ENCODE measurements at places on chromosomes 6 and 20.

GRCh38 chr20:37407019-37407566 lies 61.2 kb downstream of the SRC start:
- DNase-seq, result no peak

DNA sequence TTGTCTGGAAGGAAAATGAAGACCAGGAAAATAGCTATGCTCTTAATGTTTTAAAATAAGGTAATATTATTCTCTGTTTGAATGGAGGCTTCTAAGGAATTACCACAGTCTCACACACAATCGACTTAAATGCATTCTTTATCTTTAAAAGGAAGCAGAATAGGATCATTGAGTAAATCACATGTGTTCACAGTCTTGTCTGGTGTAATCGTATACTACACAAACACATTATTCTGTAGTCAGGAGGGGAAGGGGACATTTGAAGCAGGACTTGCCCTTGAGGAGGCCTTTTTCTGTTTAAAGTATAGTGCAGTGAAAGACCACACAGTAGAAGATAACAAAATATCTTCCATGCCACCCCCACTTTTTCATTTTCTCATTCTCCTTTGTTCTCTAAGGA lies 20.6 kb upstream of the REV3L start:
- no peak for DNase-seq

- DNase-seq, result no peak
These were observed 6.3 kb downstream of the TNFAIP3 start for GRCh38 chr6:137873273-137873762.

DNA sequence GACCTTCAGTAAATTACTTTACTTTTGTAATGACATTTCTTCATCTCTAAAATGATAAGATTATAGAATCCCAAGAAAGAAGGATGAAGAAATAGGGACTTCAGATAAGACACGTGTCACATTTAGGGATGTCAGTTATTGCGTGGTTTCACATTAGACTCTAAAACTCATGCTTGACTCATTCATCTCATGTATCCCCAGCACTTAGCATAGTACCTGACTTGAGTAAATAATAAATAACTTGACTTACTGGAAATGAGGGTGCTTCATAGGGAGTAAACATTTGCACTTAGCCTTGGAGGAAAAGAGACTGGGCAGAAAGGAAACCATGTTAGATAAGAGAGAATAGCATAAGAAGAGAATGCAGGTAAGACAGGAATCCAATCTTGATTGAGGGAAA lies 37.2 kb downstream of the VTA1 start:
- no peak for DNase-seq

- no peak for DNase-seq
These were observed 78.4 kb downstream of the HDGFL1 start for GRCh38 chr6:22647719-22648118.

GRCh38 chr6:92715991-92716390 lies 703.4 kb downstream of the EPHA7 start:
- DNase-seq, result no peak

GRCh38 chr20:47591231-47591630 lies 89.5 kb downstream of the NCOA3 start:
- DNase-seq, result no peak

DNA sequence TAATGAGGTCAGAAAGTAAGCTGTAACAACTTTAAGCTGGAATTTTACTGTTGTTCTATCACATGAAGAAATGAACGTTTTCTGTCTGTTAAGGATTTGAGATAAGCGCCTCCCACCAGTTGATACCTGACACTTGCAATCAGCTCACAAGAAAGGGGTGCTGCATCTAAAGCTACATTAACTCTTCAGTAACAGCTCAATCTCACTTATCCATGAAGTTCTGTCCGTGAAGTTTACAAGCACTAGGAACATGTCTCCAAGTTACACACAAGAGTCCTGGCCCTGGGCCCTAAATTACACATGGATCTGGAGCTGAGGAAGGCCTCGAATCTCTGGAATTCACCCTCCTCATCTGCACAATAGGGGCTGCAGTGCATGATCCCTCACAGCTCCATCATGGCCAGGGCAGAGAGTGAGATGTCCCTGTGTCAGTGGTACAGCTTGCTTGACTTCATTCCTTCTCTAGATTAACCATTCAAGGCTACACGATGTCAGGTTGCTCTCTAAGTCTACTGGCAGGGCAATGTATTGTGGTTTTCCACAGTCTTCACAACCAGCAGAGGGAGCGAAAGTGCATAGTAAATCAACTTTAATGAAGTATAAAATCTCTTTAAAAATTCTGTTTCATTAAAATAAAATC lies 182.4 kb upstream of the MCHR2 start:
- DNase-seq, result no peak

GRCh38 chr20:51712501-51713212 lies 55.5 kb downstream of the ATP9A start:
- no peak for DNase-seq

GRCh38 chr6:170358496-170358895 lies 51.9 kb downstream of the FAM120B start:
- no peak for DNase-seq

- DNase-seq, result no peak
These were observed 3.3 kb upstream of the BIRC7 start for GRCh38 chr20:63232235-63233060.

- no peak for DNase-seq
These were observed 675.1 kb upstream of the MMS22L start for GRCh38 chr6:97958134-97958533.

- no peak for DNase-seq
These were observed 148.6 kb downstream of the TMEM242 start for GRCh38 chr6:157174731-157175130.

GRCh38 chr6:45892696-45893245 lies 122.9 kb downstream of the CLIC5 start:
- DNase-seq, result no peak

DNA sequence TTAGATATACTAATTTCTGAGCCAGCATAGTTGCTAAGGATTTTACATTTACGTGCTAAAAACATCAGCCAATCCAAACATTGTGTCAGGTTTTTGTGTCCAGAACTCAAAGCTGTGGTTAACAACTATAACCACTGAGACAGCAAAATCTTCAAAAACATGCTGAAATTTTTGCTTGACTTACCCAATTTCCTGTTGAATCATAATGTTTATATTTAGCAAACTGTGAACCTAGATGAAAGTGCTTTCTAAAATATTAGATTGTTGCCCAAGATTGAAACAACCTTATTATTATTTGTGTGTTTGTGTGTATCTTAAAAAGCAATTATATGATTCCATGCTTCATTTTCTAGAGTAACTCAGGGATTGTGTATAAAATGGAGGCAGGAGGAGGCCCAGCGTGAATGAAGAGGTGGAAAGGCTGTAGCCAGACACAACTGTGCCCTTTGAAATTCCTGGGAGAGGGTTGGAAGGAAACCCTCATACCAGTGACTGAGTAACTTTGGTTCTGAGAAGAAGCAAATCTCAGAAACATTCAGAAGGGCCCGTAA lies 48.0 kb downstream of the ARMC2 start:
- DNase-seq, result no peak

DNA sequence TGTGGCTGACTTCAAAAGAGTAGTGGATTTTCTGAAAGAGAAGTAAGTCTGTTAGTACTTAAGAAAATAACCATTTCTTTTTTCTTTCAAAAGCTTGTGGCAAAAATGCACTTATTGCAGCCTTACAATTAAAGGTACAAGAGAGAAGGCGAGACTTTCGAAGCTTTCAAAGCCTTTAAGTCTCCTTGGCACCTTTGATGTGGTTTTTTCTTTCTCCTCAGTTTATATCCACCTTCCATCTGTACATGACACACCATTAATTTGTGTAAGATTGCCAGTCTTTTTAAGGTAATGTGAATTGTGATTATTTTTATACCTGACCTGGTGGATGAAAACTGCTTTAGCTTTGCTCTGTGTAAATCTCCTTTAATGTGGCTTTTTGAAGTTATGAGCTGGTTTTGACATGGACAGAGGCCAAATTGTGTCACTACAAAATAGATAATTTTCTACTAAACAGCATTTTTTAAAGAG lies 466.1 kb downstream of the CDKAL1 start:
- DNase-seq, result no peak

GRCh38 chr20:10642856-10643559 lies 30.8 kb downstream of the JAG1 start:
- no peak for DNase-seq

GRCh38 chr20:59596690-59597089 lies 7.7 kb upstream of the PHACTR3 start:
- no peak for DNase-seq

DNA sequence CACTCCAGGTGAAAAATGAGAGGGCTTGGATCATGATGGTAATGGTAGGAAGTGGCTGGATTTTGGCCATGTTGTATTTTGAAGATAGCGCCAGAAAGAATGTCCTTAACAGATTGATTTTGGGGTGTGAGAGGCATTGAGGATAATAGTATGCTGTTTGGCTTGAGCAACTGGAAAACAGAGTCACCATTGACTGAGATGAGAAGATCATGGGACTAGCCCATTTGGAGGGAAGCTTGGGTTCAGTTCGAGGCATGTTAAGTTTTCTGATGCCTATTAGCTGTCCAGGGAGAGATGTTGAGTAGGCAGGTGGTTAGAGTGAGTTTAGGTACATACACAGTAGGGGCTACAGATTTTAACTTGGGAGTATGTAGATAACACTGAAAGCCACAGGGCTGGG lies 23.3 kb downstream of the PLCG1 start:
- no peak for DNase-seq

DNA sequence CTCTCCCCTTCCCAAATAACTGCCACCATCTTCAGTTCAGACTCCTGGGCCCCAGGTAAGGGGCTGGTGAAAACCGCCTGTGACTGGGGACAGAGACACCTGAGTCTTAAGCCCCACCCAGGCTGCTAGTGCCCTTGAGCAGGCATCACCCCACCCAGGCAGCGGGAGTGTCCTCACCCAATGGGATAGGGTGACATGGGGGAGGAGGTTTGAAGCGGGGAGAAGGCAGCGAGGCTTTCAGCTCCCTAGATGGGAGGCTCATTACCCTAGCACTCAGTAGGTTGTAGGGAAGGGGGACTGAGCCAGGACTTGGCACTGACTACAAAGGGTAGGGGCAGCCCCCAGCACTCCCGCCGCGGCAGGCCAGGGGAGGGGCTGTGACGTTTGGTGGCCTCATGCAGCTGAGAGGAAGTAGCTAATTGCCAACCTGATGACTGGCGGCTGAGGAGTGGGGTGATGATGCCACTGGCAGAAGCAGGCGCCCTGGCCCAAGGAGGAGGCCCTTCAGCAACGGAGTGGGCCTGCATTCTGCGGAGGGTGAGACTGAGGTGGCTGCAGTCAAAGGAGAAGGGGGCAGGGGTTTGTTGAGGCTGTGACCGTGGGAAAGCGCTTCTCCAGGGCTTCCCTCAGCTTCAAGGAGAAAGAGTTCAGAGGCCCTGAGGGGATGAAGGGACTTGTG lies 126.9 kb downstream of the MRPL14 start:
- DNase-seq, result no peak

- no peak for DNase-seq
These were observed 457.0 kb downstream of the EPM2A start for GRCh38 chr6:145278163-145278807.

DNA sequence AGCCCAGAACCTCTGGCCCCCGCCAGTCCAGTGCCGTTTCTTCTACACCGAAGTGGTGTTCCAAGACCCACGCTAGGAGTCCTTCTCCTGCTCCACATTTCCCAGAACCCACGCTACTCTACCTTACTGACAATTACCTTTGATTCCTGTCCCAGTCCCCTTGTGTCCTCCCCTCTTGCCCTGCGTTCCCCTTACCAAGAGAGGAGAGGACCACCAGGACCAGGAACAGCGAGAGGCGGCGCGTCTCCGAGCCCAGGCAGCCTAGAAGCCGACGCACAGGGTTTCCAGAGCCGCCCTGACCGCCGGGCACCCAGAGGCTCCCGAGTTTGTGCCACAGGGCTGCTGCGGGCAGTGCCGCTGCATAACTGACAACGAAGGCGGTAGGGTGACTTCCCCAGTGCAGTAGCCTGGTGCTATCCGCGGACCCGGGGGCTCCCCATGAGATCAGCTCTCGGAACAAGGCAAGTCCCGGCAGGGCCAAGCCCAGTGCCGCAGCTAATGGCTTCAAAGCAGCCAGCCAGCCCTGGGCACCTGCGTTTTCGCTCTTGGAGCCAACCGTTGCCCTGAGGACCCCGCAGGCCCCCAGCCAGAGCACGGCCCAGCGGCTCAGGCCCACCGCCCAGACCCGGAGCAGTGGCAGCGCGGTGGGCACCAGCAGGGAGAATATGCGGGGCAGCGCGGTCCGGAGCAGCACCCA lies 512 bp downstream of the TAP1 start:
- DNase-seq, result no peak

DNA sequence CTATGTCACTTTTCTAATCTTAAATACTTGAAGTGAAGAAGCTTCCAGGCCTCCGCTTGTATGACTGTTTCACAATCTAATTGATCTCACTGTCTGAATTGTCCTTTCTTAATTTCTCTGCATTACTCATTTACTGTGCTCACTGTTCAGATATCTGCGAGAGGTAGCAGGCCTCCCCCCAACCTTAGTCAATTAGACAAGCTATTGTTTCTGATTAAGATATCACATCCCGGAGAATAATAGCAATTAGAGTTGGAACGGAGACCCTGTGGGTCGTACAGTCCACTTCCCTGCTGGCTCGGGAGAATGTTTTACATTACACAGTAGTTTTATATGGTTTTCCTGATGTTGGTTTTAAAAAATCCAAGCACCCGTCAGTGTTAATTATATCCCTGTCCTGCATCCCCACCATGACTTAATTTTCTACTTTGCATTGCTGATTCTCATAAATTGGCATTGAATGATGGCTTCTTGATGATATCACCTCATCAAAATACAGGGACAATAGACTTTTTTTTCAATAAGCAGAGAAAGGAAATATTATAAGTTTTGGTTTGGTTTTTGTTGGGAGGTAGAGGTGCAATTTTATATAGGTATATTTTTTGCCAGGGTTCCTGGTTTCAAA lies 178.7 kb upstream of the TSHZ2 start:
- no peak for DNase-seq

GRCh38 chr6:122028933-122029522 lies 370.4 kb upstream of the HSF2 start:
- DNase-seq, result no peak

- no peak for DNase-seq
These were observed 15.5 kb downstream of the FAM83B start for GRCh38 chr6:54861905-54862616.

- no peak for DNase-seq
These were observed 40.2 kb downstream of the MRPL14 start for GRCh38 chr6:44086931-44087574.

DNA sequence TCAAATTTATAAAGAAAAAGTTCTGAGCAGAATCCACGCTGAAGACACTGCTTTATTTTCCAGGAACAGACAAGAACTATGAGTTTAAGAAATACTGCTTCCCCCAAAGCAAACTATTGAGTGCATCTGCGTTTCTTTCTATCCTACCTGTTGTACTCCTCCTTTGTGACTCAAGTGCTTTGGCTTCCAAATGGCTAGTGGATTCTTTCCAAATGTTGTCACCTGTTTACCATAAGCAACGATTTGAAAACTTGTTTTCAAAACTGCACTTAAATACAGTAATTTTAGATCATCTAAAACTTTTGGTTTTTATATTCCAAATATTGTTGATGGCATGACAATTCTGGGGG lies 9.5 kb downstream of the PXDC1 start:
- DNase-seq, result no peak

DNA sequence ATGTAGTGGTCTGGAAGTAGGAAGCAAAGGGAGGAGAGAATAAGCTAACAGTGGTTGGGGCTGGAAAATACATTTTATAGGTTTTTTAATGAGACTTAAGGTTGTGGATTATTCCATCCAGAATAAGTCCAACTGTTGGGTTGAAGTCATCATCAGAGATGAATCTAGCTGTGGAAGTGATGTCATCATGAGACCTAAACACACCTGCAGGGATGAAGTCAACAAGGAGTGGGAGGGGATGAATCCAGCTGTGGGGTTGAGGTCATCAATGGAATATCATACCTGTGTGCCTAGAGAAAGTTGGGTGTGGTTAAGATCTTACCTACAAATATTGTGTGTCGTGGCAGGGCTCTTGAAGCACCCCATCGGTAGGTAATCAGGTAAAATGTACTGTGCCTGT lies 730.7 kb downstream of the RFPL4B start:
- no peak for DNase-seq

Data from stimulated activated CD8-positive, alpha-beta memory T cell treated with anti-CD3 and anti-CD28 coated beads, Interleukin-15, amount 100 ng/mL, for 1 hour (primary cell).